ENCODE measurements at places on chromosomes 3 and 15. TPM values are rescaled to one million over a fixed set of nuclear protein-coding genes. Genes with fewer than 3 reads are reported as not detected.

The SLC12A1 gene
- total RNA-seq = not detected

The TPRG1 gene
- total RNA-seq = 0.78 TPM

The GOLGA6B gene
- total RNA-seq = not detected

The TMEM207 gene
- total RNA-seq = not detected

The WNT5A gene
- 7.0 TPM for total RNA-seq

The FRMD5 gene
- under 0.01 TPM for total RNA-seq

The NPAP1 gene
- total RNA-seq = not detected

The PODXL2 gene
- 2.2 TPM for total RNA-seq

The TUBGCP5 gene
- 35.8 TPM for total RNA-seq

The TP53BP1 gene
- total RNA-seq = 61.0 TPM

The UBP1 gene
- 61.4 TPM for total RNA-seq

The DPPA2 gene
- not detected for total RNA-seq

The HTR3E gene
- total RNA-seq = not detected

The KNL1 gene
- 20.6 TPM for total RNA-seq

The CACNA2D2 gene
- not detected for total RNA-seq

The PPP1R14D gene
- not detected for total RNA-seq

The CCDC54 gene
- total RNA-seq = not detected

The SMAD6 gene
- 7.7 TPM for total RNA-seq

The CSPG4 gene
- total RNA-seq = 62.6 TPM

The CPLX3 gene
- not detected for total RNA-seq

The FAM219B gene
- 30.9 TPM for total RNA-seq

The FOXL2 gene
- under 0.01 TPM for total RNA-seq

The CLSTN2 gene
- total RNA-seq = 0.37 TPM

The C2CD4B gene
- total RNA-seq = not detected

The GHRL gene
- not detected for total RNA-seq

The TRPM1 gene
- total RNA-seq = under 0.01 TPM

The GOLGA8N gene
- total RNA-seq = 2.2 TPM

The CCNL1 gene
- total RNA-seq = 111 TPM

The CCR8 gene
- total RNA-seq = not detected

The GOLGA8J gene
- total RNA-seq = not detected

The FILIP1L gene
- 19.1 TPM for total RNA-seq

The ZNF774 gene
- 0.98 TPM for total RNA-seq

The INSYN1 gene
- 0.73 TPM for total RNA-seq

The SCN11A gene
- not detected for total RNA-seq

The CHRFAM7A gene
- not detected for total RNA-seq

The SOX14 gene
- total RNA-seq = not detected

The ZBBX gene
- not detected for total RNA-seq

The CHD2 gene
- 68.8 TPM for total RNA-seq

The CBLB gene
- 28.9 TPM for total RNA-seq

The ADGRG7 gene
- not detected for total RNA-seq

The WNT7A gene
- total RNA-seq = not detected

The CFAP20DC gene
- total RNA-seq = 6.5 TPM

The CALML4 gene
- 3.9 TPM for total RNA-seq

The SLCO2A1 gene
- under 0.01 TPM for total RNA-seq

The LCTL gene
- total RNA-seq = not detected

The CHRNA3 gene
- total RNA-seq = not detected

The MRPL46 gene
- 12.9 TPM for total RNA-seq

The TRAT1 gene
- total RNA-seq = not detected

The CPEB1 gene
- 8.8 TPM for total RNA-seq

The COL6A6 gene
- total RNA-seq = under 0.01 TPM

The LNP1 gene
- 4.3 TPM for total RNA-seq

The RETNLB gene
- not detected for total RNA-seq

The C3orf20 gene
- not detected for total RNA-seq

The CPA3 gene
- total RNA-seq = not detected

The STAB1 gene
- 1.8 TPM for total RNA-seq

The CLDN11 gene
- 792 TPM for total RNA-seq
